ENCODE measurements at places on chromosomes 1 and 21. TPM values are rescaled to one million over a fixed set of nuclear protein-coding genes. Genes with fewer than 3 reads are reported as not detected.

DNA sequence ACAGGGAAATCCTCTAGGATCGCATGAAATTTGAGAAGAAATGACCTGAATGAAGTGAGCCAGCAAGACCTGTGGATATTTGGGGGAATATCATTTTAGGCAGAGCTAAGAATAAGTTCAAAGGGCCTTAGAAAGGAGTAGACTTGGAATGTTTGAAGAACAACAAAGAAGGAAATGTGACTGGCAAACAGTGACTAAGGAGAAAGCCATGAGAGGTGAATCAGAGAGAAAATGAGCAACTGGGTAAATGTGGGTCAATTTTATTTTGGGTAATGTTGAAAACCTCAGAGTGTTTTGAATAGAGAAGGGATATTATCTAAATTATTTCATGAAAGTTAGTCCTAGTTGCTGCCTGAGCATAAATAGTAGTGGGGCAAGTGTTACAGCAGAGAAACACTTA lies 672.8 kb downstream of the LMO4 start:
- peak; percentile 58 for DNase-seq
- peak overlapping the region; percentile 7 for H3K27ac ChIP-seq
- H3K27me3 ChIP-seq: no peaks in the 10 kb centered on the region
- peaks cover 16% of the 10 kb centered on the region for H3K4me1 ChIP-seq
- H3K4me3 ChIP-seq: no peak overlapping the region

GRCh38 chr21:46388896-46389295 lies 64.9 kb downstream of the PCNT start:
- no peaks in the 10 kb centered on the region for H3K27me3 ChIP-seq
- no peak overlapping the region for H3K4me3 ChIP-seq

GRCh38 chr1:66439031-66439740 lies 94.8 kb upstream of the SGIP1 start:
- H3K27me3 ChIP-seq: no peaks in the 10 kb centered on the region
- H3K36me3 ChIP-seq: no peaks in the 10 kb centered on the region
- no peak for DNase-seq
- H3K27ac ChIP-seq: no peak overlapping the region
- H3K4me3 ChIP-seq: no peak overlapping the region
- peaks cover 8% of the 10 kb centered on the region for H3K4me1 ChIP-seq

DNA sequence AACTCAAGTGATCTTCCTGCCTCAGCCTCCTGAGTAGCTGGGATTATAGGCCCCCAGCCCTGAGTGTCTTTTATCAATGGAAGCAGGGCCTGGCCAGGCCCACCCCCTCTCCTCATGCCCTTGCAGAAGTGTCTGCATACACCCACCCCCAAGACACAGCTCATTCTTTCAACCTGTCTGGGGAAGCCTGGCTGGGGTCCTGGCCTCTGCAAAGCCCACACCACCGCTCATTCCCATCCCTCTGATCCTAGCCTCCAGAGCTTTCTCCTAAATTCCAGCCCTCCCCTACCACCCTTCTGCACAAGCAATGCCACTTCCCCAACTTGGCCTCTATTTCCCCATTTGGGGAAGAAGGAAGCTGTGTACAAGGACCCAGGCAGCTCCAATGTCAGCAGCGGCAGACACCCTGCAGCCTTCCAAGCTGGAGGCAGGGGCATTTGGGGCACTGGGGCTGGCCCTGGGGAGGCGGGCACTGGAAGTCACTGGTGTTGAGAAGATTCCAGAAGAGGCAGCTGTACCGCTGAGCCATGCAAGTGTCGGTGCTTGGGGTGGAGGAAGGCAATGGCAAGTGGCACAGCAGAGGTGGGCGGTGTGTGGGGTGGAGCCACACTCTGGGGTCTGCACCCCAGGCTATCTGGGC lies 33.7 kb upstream of the ARF1 start:
- no peaks in the 10 kb centered on the region for H3K36me3 ChIP-seq
- DNase-seq: no peak
- H3K4me1 ChIP-seq: peaks cover 38% of the 10 kb centered on the region
- H3K27ac ChIP-seq: no peak overlapping the region

DNA sequence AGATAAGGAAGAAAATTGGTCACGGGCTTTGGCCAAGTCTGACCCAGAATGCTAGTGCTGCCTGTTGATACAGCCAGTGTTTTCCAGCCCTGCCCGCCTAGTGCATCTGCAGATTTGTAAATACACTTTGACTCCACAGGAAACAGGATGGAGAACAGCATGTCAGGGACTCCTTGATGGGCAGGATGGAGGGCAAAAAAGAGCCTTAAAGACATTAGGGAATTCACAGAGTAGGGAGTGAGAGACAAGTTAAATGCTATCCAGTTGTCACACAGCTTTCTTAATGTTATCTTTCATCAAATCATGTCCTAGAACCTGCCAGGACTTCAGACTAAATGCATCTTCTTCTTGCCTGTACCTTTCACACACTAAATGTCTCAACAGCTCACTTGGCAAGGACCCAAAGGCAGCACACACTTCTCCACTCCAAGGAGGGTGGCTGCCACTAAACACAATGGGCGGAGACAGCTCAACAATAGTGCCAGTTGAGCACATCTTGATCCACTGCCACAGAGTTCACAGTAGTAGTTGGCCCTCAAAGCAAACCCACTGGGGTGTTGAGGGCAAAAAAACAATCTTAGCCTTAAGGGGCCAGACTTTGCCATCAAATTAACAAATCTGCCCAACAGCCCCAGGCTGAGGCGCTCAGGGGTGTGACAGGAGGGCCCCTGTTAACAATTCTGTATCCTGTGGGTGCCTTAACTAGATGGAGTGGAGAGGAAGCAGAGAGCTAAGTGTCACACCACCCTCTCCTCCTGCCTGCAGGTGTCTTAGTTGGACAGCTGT lies 2.7 kb downstream of the HIVEP3 start:
- H3K4me1 ChIP-seq: peaks cover 61% of the 10 kb centered on the region
- H3K27ac ChIP-seq: peak overlapping the region; percentile 27
- peak; percentile 62 for DNase-seq
- H3K36me3 ChIP-seq: no peaks in the 10 kb centered on the region
- H3K27me3 ChIP-seq: no peaks in the 10 kb centered on the region

DNA sequence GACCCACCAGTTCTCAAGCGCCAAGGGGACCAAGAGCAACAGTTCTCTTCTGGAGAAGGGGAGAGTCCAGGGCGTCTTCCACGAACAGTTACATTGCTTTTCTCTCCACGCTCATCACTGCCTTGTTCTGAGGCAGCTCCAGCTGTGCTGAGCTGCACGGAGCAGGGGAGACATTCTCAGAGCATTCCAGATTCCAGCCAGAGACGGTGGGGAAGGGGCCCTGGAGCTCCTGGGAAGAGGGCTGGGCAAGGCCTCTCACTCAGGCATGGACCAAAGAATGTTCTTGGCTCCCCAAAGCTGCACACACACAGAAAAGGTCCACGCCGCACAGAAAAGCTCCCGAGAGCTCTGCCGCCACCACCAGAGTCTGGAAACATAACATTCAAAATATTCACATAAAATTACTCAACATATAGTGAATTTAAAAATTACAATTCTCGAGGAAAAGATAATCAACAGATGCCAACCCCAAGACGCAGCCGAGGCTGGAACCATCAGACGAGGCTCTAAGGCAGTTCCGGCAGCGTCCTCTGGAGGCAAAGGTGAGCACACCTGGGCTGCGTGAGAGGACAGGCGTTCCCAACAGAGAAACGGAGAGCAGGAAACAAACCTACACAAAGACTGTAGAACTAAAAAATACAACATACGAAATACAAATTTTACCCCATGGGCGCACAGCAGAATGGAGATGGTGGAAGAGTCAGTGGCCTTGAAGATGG lies 40.5 kb downstream of the UBE2G2 start:
- H3K4me3 ChIP-seq: no peak overlapping the region
- no peak overlapping the region for H3K27ac ChIP-seq
- peaks cover 18% of the 10 kb centered on the region for H3K4me1 ChIP-seq
- DNase-seq: peak; percentile 34
- H3K27me3 ChIP-seq: no peaks in the 10 kb centered on the region
- H3K36me3 ChIP-seq: no peaks in the 10 kb centered on the region

- H3K36me3 ChIP-seq: peaks cover 19% of the 10 kb centered on the region
- no peak for DNase-seq
- no peak overlapping the region for H3K4me3 ChIP-seq
- H3K27ac ChIP-seq: no peak overlapping the region
These were observed 23.6 kb downstream of the COA6 start for GRCh38 chr1:234396871-234397270.

GRCh38 chr1:164707868-164708331 lies 148.9 kb downstream of the PBX1 start:
- peak; percentile 48 for DNase-seq
- peak overlapping the region; percentile 83 for H3K27ac ChIP-seq
- H3K36me3 ChIP-seq: no peaks in the 10 kb centered on the region
- H3K27me3 ChIP-seq: no peaks in the 10 kb centered on the region
- H3K4me1 ChIP-seq: peaks cover 33% of the 10 kb centered on the region

DNA sequence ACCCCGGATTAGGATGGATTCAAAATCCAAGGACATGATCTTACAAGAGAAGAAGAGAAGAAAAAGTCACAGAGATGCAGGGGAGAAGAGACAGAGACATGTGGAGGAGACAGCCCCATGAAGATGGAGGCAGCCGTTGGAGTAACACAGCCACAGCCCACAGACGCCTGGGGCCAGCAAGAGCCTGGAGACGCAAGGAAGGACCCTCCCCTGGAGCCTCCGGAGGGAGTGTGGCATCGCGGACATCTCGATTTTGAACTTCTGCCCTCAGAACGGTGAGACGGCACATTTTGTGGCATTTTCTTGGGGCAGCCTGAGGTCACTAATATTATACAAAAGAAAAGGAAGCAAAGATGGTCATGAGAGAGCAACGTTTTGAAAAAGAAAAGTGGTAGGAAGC lies 28.8 kb downstream of the ABCG1 start:
- no peak overlapping the region for H3K27ac ChIP-seq
- DNase-seq: no peak
- H3K27me3 ChIP-seq: no peaks in the 10 kb centered on the region
- H3K4me3 ChIP-seq: no peak overlapping the region
- H3K4me1 ChIP-seq: no peaks in the 10 kb centered on the region

GRCh38 chr1:30688920-30689794 lies 34.2 kb downstream of the MATN1 start:
- peaks cover 19% of the 10 kb centered on the region for H3K4me1 ChIP-seq
- DNase-seq: no peak
- no peak overlapping the region for H3K4me3 ChIP-seq
- H3K27me3 ChIP-seq: no peaks in the 10 kb centered on the region

DNA sequence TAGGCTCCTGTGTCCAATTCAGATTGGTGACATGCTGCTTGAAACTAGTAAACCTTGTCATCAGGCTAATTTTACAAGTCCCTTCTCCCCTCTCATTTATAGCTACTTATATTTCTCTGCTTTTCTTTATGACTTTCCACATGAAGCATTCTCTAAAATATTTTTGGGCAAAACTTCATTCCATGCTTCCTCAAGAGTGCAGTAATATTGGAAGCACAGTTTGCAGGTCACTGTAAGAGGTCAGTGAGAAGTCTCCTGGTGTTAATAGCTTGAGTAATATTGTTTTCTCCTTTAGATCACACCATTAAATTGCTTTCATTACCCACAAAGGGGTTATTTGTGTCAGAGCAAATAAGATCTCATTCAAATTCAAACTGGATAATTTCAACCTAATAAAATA lies 46.6 kb downstream of the LPAR3 start:
- DNase-seq: no peak
- H3K27me3 ChIP-seq: no peaks in the 10 kb centered on the region
- no peak overlapping the region for H3K4me3 ChIP-seq
- peaks cover 42% of the 10 kb centered on the region for H3K4me1 ChIP-seq

DNA sequence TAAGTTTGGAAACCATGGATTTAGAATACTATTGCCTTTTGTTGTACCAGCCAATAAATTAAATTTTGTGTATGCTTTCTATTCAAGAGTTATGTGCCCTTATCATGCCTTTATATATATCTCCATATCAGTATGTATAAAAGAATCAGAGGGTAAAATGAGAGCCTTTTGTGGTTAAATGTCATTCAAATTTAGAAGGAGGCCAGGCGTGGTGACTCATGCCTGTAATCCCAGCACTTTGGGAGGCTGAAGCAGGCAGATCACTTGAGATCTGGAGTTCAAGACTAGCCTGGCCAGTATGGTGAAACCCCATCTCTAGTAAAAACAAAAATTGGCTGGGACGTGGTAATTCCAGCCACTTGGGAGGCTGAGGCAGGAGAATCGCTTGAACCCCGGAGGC lies 88.9 kb downstream of the XPR1 start:
- H3K27ac ChIP-seq: no peak overlapping the region
- no peaks in the 10 kb centered on the region for H3K27me3 ChIP-seq
- no peaks in the 10 kb centered on the region for H3K36me3 ChIP-seq
- H3K4me1 ChIP-seq: no peaks in the 10 kb centered on the region

DNA sequence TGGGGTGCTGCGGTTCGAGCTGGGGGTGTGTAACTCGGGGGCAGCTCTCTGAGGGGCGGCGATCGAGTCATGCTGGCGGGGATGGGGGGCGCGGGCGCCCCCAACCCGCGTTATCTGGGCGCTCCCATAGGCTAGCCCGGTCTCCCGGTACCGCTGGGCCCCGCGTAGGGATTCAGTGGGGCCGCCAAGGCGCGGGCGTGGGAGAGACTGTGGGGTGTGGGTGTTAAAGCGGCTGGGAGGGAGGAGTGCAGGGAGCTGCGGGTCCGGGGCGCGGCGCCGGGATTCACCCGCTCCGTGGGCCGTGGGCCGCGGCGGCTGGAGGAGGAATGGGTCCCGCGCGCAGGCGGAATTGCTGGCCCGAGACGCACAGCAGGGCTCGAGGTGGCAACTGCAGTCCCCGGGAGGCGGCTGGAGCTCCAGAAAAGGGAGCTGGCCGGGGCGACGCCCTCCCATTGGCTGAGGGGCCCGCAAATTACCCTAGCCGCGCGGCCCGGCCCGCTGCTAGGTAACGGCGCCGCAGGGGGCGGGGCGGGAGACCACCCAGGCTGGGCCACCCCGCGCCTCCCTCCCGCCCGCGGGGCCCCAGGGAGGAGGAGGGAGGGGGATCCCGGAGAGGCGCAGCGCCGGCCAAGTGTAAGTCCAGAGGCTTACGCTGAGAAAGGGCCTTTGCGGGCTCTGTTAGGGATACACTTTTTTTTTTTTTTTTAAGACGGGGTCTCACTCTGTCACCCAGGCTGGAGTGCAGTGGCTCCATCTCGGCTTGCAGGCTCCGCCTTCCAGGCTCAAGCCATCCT lies at the start of gene PTCH2:
PTCH2 (minus strand) TSS at position 392 of the 794 bp plus-strand sequence; CDS start at position 71, 321 bp downstream.
- H3K27ac ChIP-seq: no peak within 1 kb of the TSS
- DNase-seq: no peak
- no peaks in the 10 kb centered on the region for H3K36me3 ChIP-seq

GRCh38 chr1:150613061-150613920 lies 16.1 kb downstream of the ENSA start:
- peaks cover 52% of the 10 kb centered on the region for H3K4me1 ChIP-seq
- H3K4me3 ChIP-seq: no peak overlapping the region
- H3K27me3 ChIP-seq: no peaks in the 10 kb centered on the region
- H3K36me3 ChIP-seq: peaks cover 16% of the 10 kb centered on the region

GRCh38 chr21:42434884-42435283 lies 31.2 kb downstream of the UBASH3A start:
- H3K4me3 ChIP-seq: no peak overlapping the region
- no peak overlapping the region for H3K27ac ChIP-seq
- no peak for DNase-seq
- H3K27me3 ChIP-seq: no peaks in the 10 kb centered on the region
- peaks cover 6% of the 10 kb centered on the region for H3K4me1 ChIP-seq
- H3K36me3 ChIP-seq: no peaks in the 10 kb centered on the region

Gene KIF17
- 1.2 TPM for total RNA-seq

Gene PLEKHA6
- 52.0 TPM for total RNA-seq

Gene ASCL5
- total RNA-seq: 0.38 TPM

Gene FALEC
- 0.94 TPM for total RNA-seq

Gene CCDC185
- not detected for total RNA-seq

Gene SYTL1
- total RNA-seq: 49.8 TPM

Gene CHI3L1
- total RNA-seq: not detected

Gene RSPH1
- total RNA-seq: 8.0 TPM

Gene VWA5B1
- total RNA-seq: not detected

Gene CCDC30
- total RNA-seq: 10.2 TPM

Gene ILF2
- total RNA-seq: 131 TPM

Gene NTMT2
- not detected for total RNA-seq

Data from PC-9 (cell line).